GM12865 (cell line): ENCODE measurements at places on chromosomes 13 and 19.

GRCh38 chr19:29685326-29685725, 20.1 kb downstream of the PLEKHF1 start:
- DNase-seq: no peak

- no peak for DNase-seq
Observed at GRCh38 chr19:35832054-35832453, 19.4 kb upstream of the PRODH2 start.

DNA sequence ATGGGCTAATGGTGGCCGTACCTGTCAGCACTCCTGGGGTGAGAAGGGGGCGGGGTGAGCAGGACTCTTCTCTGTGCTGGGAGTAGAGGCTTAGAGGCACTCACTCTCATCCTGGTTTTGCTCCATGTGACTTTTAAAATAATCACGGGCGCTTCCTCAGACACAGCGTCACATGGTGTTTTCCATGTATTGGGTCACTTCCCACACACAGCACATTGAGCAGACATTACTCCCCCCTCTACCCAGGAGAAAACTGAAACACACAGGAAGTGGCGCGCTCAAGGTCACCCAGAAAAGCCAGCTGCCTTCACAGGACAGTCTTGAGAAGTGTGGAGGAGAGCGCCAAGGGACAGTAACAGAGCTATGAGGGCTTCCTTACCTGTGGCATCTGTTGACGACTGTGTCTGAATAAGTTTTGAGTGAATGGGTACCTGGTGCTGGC, 23.2 kb downstream of the SPATA13 start:
- no peak for DNase-seq

GRCh38 chr13:113074401-113074800, 31.2 kb upstream of the F7 start:
- DNase-seq: no peak

DNA sequence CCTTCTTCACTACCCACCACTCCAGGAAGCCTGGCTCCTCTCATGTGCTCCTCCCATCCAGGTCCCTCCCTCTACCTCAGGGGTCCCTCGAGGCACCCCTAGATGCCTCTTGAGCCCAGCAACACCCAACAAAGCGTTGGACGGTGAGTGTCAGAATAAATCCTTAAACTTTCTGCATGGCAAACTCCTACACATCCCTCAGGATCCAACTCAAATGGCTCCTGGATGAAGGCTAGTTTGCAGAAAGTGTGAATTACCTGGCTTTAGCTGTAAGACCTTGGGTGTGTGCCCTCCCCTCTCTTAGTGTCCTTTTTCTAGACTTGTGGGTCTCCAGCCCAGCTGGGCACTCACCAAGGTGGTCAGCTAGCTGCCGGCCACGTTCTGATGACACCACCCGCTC, 5.4 kb downstream of the MPV17L2 start:
- no peak for DNase-seq

GRCh38 chr13:97979051-97979450, 25.6 kb downstream of the IPO5 start:
- no peak for DNase-seq

DNA sequence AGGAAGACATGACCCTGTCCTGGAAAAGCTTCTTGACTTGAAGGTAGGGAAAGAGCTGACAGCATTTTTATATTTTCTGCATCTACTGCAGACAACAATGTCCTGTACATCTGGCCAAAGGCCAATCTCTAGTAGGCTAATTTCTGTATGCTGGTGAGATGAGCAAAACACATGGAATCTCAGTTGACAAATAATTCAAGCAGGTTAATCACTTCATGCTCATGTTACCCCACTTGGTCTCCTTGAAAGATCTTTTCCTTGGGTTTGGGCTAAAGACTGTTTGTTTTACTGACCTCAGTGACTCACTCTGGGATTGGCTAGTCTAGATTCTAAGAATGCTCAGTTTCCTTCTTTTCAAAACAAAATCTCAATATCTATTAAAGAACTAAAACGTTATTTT, 298.8 kb downstream of the LMO7 start:
- no peak for DNase-seq

DNA sequence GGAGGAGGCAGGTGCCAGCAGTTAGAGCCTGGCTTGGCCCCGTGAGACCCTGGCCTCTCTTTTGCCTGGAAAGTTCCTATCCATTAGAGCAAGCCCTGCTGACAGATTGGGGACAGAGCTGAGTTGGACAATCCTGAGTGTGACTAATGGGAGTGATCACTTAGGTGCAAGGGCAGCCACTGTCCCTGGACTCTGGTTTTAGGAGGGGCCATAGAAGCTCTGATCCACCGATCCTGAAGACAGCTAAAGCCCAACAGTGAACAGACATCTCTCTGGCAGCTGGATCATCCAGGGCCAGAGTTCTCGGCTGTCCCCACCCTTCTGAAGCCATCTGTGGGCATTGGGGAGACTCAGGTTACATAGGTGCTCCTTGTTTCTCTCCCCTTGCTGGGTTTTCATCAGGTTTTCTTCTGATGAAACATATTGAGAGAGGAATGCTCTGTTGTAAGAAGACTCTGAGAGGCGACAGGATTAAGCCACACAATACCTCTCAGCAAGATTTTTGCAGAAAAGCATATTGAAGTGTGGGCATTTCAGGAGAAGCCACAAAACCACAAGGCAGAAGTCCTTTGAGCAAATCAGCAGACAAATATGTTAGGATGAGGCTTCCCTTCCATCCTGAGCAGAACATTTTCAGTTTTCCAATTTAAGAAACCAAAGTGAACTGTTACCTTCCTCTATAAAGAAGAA, 288.0 kb upstream of the MAB21L1 start:
- no peak for DNase-seq

- peak; percentile 54 for DNase-seq
Observed at GRCh38 chr19:15288146-15288963, 44.0 kb downstream of the BRD4 start.

DNA sequence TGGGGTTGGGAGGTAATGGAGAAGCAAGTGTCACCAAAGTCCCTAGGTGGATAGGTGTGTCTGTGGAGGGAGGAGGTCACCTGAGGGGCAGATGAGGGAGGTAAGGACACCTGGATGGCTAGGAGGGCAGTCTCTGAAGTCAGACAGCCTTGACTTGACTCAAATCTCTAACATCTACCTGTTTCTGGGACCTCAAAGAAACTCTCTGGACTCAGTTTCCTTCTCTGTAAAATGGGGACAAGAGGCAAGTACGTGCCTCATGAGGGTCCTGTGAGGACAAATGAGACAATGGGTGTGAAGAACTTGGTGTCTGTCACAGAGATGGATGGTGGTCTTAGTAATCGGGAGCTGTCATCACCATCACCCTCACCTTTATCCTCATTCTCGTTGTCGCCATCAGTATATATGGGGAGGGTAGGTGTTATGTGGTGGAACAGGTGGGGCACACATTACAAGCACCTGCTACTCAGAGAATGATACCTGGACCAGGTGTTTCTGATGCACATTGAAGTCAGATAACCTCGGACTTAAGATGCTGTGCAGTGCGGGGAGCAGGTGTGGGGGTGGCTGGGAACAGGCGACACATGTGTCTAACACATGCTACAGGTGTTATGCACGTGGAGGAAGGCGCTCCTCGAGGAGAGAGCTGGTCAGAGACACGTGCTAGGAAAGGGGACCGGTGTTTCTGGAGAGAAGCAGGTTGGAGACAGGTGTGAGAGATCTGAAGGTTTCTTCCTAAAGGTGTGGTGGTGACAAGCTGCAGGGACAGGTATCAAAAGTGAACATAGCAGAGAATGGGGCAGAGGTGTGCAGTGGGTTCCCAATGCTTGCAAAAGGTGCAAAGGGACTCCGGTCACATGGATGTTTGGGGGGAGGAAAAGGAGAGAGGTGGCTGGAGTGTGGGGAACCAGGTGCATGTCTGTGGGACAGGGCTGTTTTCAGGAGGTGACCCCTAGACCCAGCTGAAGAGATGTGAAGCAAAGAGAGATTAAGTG, 3.8 kb downstream of the ERFL start:
- no peak for DNase-seq

DNA sequence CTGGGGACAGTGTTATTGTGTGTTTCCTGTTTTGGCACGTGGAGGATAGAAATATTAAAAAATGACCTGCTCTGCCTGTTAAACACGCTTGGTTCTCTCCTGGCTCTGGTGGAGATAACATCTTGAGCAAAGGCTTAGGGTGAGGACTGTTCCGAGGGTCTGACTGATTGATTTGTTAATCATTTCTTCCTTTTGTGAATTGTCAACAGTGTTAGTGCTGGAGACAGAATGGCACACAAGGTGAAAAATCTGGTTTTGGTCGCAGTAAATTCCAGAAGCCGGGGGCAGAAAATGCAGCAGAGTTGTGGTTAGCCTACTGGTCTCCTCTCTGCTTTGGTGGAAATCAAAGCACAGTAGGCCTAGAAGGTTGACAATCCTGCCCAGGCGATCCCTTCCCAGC, 163.6 kb downstream of the FGF9 start:
- DNase-seq: no peak

DNA sequence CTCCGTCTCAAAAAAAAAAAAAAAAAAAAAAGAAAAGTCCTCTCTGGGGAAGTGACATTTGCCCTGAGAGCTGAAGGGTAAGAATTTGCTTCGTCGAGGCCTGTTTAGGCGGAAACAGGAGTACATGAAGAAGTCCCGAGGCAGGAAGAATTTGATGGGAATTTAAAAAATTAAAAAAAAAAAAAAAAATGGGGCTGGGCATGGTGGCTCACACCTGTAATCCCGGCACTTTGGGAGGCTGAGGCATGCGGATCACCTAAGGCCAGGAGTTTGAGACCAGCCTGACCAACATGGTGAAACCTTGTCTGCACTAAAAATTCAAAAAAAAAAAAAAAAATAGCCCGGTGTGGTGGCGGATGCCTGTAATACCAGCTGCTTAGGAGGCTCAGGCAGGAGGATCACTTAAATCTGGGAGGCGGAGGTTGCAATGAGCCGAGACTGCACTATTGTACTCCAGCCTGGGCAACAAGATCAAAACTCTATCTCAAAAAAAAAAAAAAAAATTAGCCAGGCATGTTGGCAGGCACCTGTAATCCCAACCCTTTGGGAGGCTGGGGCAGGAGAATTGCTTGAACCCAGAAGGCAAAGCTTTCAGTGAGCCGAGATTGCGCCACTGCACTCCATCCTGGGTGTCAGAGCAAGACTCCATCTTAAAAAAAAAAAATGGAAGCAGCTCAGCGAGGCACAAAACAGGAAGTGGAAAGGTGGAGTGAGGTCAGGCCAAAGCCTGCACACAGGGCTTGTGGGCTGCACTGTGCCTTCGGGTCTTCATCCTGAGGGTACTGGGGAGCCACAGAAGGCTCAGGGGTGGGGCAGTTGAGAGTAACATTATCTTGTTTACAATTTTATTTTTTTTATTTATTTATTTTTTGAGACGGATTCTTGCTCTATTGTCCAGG, 4.9 kb downstream of the BAX start:
- no peak for DNase-seq

- no peak for DNase-seq
Observed at GRCh38 chr19:55457683-55458457, 3.6 kb downstream of the ISOC2 start.

DNA sequence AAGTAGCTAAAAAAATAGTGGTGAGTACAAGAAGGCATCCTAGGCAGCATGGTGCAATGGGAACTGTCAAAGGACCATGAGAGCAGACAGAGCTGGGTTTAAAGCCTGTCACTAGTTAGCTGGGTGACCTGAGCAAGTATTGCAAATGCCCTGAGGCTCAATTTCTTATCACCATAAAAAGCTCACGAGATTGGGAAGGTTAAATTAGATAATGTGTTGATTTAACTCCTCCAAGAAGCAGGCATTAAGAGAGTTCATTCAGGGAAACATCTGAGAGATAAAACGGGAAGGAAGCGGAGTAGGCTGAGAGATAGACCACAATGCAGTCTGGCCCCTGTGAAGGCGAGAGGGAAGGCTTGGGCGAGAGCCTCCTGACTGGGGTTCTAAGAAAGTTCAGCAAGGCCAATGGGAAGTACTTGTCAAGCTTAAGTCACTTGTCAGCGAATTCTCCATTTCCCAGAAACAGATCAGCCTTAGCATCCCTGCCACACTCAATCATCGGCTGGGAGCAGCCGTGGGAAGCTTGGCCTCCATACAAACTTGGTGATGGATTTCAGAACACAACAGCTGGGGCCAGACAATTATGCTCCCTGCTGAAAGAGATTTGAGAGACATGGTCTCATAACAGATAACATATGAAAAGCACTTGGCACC, 105.5 kb downstream of the POU4F1 start:
- no peak for DNase-seq

DNA sequence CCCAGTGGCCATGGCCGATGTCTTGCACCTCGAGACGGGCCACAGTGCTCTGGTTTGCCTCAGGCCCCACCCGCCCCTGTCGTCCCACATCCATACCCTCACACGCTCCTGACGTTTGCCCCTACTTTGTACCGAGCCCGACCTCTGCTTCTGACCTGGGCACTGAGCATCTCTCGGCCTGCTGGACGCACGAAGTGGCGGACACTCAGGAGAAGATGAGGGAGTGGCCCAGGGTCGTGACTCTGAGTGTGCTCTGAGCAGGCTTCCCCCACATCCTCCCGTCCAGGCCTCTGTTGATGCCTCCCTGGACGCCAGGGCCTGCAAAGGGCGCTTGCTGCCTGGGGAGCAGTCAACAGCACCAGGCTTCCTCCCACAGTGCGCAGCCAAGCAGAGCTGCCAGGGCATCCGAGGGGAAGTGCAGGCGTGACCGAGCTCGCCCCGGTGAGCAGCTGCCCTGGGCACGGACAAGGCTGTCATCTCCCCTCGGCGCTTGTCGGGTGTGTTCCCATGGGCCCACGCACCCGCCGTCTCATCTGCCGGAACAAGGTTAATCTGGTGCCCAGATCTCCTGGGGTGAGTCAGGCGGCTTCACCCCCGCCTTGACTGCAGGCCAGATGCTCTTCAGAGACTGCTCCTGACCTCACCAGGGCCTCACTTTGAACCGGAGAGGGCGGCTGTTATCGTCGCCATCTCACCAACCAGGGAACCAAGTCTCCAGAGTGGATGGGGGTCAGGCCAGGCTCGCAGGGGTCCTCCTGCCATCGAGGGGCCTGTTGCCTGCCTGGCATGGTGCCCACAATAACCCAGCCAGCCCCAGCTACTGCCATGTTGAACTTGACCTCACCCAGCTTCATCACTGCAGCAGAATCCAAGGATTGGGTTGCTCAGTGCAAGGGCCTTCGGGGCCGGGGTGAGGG, 27.2 kb downstream of the COMP start:
- no peak for DNase-seq

DNA sequence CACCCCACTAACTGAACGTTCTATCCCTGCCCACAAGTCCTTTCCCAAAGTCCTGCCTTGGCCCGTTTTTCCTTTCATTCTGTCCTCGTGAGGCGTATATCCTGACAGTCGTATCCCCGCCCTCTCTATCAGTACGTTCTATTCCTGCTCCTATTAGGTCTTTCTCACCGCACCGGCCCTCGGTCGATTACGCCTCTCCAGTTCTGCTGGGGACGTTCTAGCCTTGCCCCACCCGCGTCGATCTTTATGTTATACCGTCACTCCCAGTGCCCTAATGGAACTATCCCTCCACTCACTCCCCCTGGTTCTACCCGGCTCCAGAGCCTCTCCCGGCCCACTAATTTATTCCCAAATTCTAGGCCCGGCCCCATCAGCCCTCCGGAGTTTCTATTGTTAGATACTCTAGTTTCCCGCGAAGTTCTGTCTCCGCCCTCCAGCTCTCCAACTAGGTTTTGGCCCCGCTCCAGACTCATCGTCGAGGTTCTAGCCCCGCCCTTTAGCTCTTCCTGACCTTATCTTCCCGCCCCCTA, 2.0 kb downstream of the PLAUR start:
- no peak for DNase-seq

- peak; percentile 12 for DNase-seq
Observed at GRCh38 chr13:75635101-75635827, 866 bp upstream of the LMO7 start.

GRCh38 chr19:10552510-10553053, 8.9 kb downstream of the ATG4D start:
- peak; percentile 40 for DNase-seq
